ENCODE measurements at places on chromosomes 1 and 21.
A peak's percentile ranks its signal among the peaks of the same experiment; 100 is the strongest.

GRCh38 chr1:45755697-45756096 is 5.2 kb upstream of the IPP start:
- DNase-seq, result no peak

DNA sequence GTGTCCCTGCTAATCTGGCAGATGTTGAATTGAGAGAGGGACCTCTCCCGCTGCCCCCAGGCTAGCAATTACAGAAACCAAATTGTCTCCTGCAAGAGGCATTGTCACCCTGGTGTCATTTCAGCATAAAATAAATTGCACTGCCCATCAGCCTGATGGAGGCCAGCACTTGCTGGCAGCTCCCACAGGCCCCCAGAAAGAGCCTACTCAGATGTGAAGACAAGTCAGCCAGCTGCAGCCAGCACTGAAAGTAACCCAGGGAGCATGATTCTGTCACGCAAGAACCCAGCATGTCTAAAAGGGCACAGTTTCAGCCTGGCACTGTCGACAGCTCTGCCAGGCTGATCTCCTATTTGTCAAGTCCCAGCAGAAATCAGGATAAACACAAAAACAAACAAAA is 110.3 kb upstream of the CTTNBP2NL start:
- DNase-seq, result no peak

- DNase-seq, result no peak
These were observed 53.1 kb downstream of the NBPF6 start for GRCh38 chr1:108503062-108503733.

GRCh38 chr1:15928971-15929965 is 46.6 kb downstream of the ZBTB17 start:
- DNase-seq, result no peak

GRCh38 chr1:56074007-56074651 is 505.2 kb downstream of the PLPP3 start:
- no peak for DNase-seq

GRCh38 chr1:53153752-53154151 is 11.3 kb upstream of the SLC1A7 start:
- no peak for DNase-seq

DNA sequence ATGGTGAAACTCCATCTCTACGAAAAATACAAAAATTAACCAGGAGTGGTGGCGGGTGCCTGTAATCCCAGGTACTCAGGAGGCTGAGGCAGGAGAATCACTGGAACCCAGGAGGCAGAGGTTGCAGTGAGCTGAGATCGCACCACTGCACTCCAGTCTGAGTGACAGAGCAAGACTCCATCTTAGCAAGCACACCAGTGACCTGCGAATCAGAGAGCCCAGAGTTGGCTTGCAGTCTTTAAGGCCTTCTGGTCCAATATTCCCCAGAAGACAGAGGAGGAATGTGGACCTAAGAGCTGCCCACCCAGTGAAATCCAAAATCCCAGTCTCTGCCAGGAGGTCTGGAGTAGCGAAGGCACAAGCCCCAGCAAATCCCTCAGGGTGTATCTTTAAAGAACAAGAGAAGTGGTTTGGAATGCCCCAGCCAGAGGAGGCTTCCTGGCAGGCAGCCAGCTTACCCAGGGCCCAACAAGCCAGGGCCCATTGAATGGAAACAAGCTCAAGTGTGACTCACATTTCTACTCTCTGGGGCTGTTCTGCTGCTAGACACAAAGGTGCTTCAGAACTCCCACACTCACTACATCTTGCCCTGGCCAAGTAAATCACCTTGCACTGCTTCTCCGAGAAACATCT is 23.9 kb downstream of the GPR161 start:
- peak; percentile 18 for DNase-seq

DNA sequence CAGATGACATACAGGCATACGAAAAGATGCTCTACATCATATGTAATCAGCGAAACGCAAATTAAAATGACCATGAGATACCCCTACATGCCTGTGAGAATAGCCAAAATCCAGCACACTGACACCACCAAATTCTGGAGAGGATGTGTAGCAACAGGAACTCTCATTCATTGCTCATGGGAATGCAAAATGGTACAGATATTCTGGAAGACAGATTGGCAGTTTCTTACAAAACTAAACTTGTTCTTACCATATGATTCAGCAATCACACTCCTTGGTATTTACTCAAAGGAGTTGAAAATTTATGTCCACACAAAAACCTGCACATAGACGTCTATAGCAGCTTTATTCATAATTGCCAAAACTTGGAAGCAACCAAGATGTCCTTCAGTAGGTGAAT is 52.6 kb downstream of the TM2D1 start:
- DNase-seq, result no peak

- no peak for DNase-seq
These were observed 22.4 kb upstream of the WLS start for GRCh38 chr1:68254667-68255226.

GRCh38 chr1:164748253-164748899 is 189.4 kb downstream of the PBX1 start:
- DNase-seq, result no peak

- DNase-seq, result no peak
These were observed 221.2 kb downstream of the CACNA1E start for GRCh38 chr1:181704546-181704945.

DNA sequence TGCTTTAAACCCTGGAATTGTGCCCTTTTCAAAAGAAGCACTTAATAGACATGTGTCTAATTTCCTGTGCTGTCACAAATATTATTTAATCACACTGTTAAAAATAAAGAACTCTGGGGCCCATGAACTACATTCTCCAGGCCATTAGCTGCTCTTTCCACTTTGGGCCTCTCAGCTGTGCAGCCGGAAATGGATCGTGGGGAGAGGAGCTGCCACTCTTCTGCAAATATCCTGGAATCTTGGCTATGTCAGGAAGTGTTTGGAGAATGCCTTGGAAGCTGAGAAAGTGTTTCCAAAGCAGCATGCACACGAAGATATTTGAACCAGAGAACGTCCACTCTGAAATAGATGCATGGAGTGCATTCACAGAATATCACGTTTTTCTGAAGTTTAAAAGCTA is 27.5 kb upstream of the VPS26C start:
- DNase-seq, result no peak

- DNase-seq, result no peak
These were observed 11.4 kb downstream of the MROH7 start for GRCh38 chr1:54653036-54653435.

DNA sequence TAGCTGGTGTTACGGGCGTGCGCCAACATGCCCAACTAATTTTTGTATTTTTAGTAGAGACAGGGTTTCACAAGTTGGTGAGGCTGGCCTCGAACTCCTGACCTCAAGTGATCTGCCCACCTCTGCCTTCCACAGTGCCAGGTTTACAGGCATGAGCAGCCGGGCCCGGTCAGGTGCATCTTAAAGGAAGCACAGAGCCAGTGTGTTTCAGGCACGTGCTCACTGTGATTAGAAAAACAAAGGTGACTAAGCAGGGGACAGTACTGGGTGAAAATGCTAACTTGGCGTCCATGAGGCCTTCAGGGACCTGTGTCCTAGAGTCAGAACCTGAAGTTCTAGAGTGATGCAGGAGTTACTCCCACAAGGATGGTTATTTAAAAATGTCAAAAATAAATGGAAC is 60.0 kb upstream of the GJA8 start:
- DNase-seq, result no peak

DNA sequence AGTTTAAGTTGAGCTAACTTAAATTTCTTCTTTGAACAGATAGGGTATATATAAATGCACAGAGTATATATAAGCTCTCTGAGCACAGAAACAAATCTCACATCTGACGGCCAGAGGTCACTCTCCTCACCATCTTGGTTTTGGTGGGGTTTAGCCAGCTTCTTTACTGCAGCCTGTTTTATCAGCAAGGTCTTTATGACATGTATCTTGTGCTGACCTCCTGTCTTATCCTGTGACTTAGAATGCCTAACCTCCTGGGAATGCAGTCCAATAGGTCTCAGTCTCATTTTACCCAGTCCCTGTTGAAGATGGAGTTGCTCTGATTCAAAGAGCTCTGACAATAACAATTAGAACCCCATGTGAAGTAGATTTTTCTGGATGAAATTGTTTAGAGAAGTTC is 1.6 kb upstream of the MOV10 start:
- no peak for DNase-seq

DNA sequence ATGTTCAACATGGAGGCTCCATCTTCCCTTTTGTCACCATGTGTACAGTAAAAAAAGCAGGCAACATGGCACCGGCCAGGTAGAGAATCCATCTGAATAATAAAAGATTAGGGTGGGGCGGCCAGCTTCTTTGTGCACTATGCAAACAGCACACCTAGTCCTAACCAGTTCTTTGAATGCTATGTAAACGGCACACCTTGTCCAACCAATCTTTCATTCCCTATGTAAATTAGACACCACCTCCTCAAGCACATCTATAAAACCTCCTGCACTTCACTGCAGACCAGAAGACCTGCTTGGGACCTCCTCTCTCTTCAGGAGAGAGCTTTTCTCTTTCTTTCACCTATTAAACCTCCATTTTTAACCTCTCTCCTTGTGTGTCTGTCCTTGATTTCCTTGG is 28.2 kb downstream of the TFB2M start:
- DNase-seq, result no peak

GRCh38 chr1:83800066-83800465 is 198.9 kb downstream of the TTLL7 start:
- no peak for DNase-seq

GRCh38 chr1:175155936-175156335 is 36.6 kb downstream of the KIAA0040 start:
- no peak for DNase-seq

DNA sequence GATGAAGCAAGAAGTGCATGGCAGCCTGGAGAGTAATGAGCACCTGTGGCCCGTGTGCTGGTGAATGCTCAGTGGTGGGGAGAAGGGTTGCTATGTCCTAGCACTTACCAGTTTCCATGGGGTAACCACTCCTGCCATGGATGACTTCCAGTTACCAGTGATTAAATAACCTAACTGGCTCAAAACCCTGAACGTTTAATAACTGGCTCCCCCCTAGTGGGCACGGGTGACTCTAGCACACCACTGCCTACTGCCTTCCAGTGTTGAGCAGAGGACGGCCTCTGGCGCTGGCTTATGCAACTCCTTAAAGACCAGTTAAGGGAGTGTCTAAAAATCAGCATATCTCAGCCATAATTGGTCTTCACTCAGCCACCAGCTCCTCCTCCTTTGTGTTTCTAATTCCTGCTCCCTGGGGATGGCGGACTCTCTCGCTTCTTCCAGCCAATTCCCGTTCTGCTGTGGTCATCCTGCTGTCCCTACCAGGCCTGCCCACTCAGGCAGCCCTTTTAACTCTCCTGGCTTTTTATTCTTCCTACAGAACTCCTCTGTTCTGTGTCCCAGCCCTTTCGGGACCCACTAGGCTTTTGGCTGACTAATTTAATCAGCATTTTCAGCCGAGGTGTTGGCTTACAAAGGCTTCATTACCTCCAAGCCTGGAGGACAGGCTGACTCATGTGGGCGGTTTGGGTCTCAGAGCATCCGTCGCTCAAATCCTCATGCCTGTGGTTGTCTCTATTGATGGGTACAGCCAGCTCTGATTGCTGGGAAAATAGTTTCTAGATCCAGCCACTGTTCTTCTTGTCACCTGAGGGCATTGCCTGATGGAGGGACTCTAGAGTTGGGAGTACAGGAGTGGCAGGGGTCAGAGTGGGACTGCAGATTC is 332.4 kb downstream of the CAMTA1 start:
- DNase-seq, result no peak

DNA sequence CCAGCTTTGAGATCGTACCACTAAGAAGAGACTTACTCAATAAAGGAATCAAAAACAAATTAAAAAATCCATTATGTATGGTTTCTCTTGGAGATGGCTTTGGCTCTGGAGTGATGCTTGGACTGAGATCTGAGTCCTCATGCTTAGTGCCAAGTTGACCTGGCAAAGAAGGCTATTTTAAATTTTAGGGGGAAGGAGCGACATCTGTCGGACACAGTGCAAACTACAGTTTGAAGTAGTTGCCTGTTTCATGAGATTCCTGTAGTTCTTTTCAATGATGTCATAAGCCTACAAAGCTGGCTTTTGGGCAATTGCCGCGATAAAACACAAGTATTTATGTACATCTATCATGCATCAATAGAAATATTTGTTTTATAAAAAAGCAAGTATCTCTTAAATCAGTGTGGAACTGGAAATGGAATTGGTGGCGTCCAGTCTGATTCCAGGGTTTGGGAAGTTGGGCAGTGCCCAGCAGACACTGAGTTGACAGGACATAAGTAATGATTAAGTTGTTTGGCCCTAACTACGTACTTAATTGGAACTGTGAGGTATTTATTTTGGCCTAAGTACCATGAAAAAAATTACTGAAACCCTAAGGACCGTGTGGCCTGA is 50.0 kb downstream of the TBCE start:
- DNase-seq, result peak; percentile 17

DNA sequence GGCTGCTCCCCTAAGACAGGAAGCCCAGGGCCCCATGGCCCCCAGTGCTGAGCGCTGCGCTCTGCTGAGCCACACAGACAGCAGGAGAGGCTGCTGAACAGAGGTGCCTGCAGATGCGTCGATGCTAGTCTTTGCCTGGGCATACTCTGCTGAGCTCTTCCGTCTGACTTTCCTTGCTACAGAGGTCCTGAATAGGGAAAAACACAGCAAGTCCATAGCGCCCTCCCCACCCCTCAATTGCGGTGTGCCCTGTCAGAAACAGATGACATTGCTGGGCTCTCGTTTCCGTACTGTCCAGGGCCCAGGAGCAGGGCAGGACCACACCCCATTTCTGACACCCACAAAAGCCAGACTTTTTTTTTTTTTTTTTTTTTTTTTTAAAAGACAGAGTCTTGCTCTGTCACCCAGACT is 252.5 kb downstream of the SDCCAG8 start:
- DNase-seq, result peak; percentile 9

GRCh38 chr1:159828581-159829272 is 2.1 kb downstream of the SLAMF8 start:
- no peak for DNase-seq

DNA sequence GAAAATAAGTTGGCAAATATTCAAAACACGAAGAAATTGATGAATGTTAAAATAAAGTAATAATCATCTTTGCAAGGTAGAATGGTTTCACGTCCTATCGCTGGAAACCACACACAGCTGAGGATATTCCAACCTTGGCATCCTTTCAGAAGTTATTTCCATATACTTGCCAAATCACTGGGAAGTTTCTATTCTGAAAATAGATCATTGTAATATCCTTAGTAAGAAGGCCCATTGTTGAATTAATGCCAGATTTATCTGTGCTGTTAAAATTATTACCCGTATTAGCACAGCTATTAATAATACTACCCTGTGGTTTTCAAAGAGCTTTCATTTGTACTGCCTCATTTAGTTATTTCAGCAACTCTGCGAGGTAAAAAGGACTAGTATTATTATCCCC is 81.1 kb downstream of the OLFM3 start:
- no peak for DNase-seq

Data from stimulated activated CD8-positive, alpha-beta memory T cell treated with anti-CD3 and anti-CD28 coated beads, Interleukin-7, amount 100 ng/mL, for 48 hours (primary cell).